H1 (cell line): ENCODE measurements at places on chromosomes 16 and 17. TPM values are rescaled to one million over a fixed set of nuclear protein-coding genes. Genes with fewer than 3 reads are reported as not detected.
A peak's percentile ranks its signal among the peaks of the same experiment; 100 is the strongest.

The CNP gene
- 60.6 and 64.2 TPM in 2 replicates for total RNA-seq

The MMP15 gene
- total RNA-seq: 42.2 and 44.0 TPM in 2 replicates

The CA5A gene
- not detected in 2 replicates for total RNA-seq

The UMOD gene
- not detected in 2 replicates for total RNA-seq

The CD300LB gene
- not detected in 2 replicates for total RNA-seq

The TMEM204 gene
- total RNA-seq: not detected in 2 replicates

The IGSF6 gene
- not detected in 2 replicates for total RNA-seq

DNA sequence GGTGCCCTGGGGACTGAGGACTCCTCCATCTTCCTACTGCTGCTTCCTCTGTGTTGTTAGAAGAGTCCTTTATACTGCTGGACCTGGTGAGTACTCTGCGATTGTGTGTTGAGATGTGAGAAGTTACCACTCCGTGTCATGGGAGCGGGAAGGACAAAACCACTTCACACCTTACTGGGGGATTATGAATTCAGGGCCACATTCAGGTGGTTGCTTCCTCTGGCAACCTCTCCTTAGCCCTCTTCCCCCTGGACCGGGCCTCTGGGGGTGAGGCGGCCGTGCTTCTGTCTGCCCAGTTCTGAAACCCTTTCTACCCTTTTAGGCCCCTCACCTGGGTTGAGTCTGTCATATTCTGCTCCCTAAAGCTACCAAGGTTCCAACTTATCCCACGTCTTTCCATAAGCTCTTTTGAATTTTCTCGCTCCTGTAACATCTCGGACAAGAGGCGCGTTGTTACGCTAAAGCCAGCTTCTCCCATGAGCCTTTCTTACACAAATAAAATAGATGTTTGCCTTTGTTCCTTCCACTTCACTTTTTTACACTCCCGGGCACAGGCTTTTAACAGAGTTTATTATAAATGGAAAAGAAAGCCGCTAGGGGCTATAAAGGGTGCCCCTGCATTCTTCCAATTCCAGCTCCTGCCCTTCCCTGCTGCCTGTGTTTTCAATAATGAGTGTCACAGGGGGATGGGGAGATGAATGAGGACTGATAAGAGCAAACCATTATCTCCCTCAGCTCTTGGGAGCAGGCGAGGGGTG lies 20.7 kb upstream of the CDH13 start:
- no peak for DNase-seq

DNA sequence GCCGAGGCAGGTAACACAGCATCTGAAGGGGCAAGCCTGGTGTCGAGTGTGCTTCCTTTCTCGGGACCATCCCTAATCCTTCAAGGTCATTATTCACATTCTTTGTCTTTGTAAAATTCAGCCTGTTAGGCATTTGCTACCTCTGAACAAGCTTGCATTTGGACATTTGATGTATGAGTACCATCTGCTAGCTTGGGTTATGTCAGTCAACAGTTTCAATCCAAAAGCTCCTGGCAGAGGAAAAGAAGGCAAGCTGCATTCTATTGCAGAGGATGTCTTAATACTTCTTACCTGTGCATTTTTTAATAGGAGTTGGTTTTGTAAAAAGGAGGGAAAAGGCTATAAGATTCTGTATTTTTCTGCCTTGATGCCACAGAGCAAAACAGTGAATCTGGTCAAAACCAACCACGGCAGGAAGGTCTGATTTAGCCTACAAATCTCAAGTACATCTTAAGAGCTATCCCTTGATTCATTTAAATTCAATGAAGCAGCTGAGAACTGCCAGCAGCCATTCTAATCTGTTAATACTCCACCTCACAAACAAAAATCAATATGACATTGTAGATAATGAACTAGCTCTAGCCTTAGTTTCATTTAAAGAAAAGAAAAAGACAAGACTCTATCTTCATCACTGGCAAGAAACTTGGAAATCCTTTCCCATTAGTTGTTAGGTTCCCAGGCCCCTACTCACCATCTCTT lies 39.0 kb downstream of the TEX2 start:
- DNase-seq: no peak

- no peak for DNase-seq
Measured at GRCh38 chr17:51372345-51373004, 112.1 kb downstream of the UTP18 start.

GRCh38 chr16:53041320-53042051 lies 11.2 kb downstream of the CHD9NB start:
- DNase-seq: peak; percentile 56

GRCh38 chr17:35170968-35171771 lies 23.0 kb downstream of the SLC35G3 start:
- DNase-seq: no peak

DNA sequence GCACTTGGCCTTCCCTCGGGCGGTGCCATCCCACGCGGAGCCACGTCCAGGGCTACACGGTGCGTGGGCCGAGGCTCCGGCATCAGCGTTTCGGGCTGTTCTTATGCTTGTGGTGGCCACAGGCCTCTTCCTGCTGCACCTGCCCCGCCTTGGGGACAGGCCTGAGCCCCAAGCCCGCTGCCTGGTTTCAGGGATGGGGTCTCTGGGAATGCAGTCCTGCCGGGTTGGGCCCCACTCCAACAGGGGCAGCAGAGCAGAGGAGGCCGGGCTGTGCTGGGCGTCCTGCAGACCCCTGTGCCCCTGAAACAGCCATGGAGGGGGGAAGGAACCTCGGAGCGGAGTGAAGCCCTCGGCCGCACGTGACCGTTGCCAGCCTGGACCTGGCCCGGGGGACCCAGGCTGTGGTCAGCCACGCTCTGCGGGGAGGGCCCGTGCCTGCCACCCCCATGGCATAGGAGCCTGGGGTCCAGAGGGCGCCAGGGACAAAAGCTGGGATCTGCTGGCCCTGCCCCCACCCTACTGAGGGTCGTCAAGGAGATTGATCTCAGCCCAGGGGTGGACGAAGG lies 453 bp upstream of the WFIKKN1 start:
- DNase-seq: no peak

DNA sequence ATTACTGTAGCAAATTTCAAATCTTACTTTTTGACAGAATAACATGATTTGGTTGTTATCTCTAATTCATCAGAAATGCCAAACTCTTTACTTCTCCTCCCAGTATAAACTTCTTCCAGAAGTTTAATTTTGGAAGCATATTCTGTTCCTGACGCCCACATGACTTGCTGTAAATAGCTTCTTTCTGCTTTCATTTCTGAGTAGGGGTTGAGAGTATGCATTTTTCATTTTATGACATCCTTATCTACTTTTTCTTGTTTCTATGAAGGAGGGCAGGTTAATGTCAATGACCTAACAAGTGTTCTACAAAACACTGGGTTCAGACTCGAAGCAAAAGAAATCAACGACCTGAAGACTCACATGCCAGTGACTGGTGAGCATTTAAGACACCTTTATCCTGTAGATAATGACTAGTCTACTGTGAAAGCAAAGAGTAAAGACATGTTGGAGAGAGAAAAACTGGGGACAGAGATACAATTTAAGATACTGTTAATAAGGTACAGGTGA lies 36.5 kb upstream of the EFCAB3 start:
- no peak for DNase-seq

DNA sequence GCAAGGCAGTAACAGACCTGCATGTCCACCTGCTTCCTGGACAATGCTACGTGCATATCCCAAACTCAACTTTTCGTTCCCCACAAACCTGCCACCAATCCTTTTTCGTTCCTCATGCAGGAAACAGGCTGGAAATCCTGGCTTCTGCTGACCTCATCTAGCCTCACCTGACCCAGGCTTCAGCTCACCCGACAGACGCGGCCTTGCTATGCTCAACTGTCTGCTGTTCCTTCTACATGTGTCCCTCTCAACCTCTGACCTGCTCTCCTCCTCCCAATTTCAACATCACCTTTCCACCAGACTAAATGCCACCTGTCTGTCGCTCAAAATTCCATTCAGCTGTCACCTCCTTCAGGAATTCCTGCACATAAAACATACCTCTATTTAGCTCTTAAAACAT lies 44.5 kb downstream of the XPO6 start:
- no peak for DNase-seq

- no peak for DNase-seq
Measured at GRCh38 chr16:87569601-87570571, 32.4 kb upstream of the JPH3 start.

GRCh38 chr16:27387724-27388123 lies 14.2 kb upstream of the IL21R start:
- no peak for DNase-seq

- no peak for DNase-seq
Measured at GRCh38 chr17:29611351-29612093, 11.2 kb downstream of the CORO6 start.

GRCh38 chr17:9158544-9159452 lies 137.5 kb downstream of the NTN1 start:
- no peak for DNase-seq

DNA sequence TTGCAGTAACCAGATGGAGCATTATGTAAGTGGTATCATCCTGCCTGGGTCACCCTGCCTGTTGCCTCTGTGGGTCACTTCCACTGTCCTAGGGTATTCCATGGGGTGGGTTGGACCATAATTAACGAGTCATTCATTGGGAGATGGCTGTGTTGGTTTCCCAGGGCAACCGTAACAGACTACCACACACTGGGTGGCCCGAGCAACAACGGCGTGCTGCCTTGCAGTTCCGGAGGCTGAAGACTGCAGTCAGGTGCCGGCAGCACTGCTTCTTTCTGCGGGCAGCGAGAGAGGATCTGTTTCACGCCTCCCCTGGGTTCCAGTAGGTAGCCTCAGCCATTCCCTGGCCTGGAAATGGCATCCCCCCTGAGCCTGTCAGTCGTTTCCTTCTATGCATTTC lies 28.9 kb upstream of the CMIP start:
- no peak for DNase-seq

- no peak for DNase-seq
Measured at GRCh38 chr16:55832773-55833691, at the start of gene CES1. Gene CES1, minus strand, starts transcription at chr16:55833096. Its CDS starts 41 bp downstream, at chr16:55833055.

- no peak for DNase-seq
Measured at GRCh38 chr17:28404007-28404406, 2.0 kb downstream of the SLC46A1 start.

- no peak for DNase-seq
Measured at GRCh38 chr17:41686281-41686680, 2.4 kb upstream of the EIF1 start.

DNA sequence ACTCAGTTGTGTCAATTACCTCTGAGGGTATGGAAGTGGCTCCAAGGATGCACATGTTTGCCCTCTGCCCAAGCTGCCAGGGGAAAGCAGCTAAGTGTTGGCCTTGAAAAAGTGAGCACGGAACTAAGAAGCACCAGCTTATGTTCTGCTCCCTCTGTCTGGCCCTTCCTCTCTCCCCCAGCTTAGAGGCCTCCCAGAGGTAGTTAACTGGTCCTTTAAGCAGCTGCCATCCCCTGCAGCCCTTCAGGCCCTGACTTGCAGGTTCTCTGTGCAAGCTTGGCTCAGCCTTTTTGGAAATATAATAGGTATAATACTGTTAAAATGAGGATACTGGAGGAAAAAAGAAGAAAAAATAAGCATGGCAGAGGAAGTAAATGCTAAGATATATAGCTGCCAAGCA lies 7.0 kb upstream of the UBE2Z start:
- DNase-seq: no peak

- no peak for DNase-seq
Measured at GRCh38 chr17:55605705-55606487, 94.6 kb upstream of the SMIM36 start.
